ENCODE measurements at places on chromosomes 6 and 20. TPM values are rescaled to one million over a fixed set of nuclear protein-coding genes. Genes with fewer than 3 reads are reported as not detected.

- DNase-seq = no peak
Observed at GRCh38 chr20:24382331-24382730, 87.1 kb upstream of the SYNDIG1 start.

GRCh38 chr20:9808166-9808565, 30.7 kb downstream of the PAK5 start:
- DNase-seq = no peak

DNA sequence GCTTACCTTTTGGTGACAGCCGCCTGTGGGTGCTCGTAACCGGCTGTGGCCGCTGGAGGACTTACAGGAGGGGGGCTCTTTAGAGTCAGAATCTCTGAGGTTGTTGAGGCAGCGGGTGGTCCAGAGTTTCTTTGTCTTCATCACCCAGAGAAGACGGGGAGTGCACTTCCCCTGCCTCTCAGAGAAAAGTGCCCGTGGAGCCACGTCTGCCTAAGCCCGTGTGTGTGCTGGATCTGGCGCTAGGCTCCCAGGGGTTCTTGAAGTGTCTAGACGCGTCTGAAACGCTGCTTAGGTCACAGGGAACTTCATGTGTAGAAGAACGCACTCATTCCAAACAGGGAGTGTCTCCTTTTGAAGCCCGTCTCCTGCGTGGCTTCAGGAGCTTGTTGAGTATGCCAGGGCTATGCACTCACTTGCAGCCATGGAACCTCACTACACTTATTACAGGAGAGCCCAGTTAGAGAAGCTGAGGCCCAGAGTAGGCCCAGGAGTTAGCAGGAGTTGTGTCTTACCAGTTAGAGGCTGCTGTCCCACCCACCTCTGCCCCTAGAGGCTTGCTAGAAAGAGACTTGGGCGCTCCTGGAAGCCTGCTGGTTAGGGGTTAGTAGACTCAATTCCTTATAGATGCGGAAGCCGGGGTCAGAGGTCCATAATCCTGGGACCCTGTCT, 1.3 kb downstream of the LSM14B start:
- DNase-seq = no peak

- no peak for DNase-seq
Observed at GRCh38 chr6:90811596-90812226, 224.8 kb upstream of the MAP3K7 start.

GRCh38 chr6:170023620-170024521, 267.0 kb downstream of the DLL1 start:
- DNase-seq = no peak

DNA sequence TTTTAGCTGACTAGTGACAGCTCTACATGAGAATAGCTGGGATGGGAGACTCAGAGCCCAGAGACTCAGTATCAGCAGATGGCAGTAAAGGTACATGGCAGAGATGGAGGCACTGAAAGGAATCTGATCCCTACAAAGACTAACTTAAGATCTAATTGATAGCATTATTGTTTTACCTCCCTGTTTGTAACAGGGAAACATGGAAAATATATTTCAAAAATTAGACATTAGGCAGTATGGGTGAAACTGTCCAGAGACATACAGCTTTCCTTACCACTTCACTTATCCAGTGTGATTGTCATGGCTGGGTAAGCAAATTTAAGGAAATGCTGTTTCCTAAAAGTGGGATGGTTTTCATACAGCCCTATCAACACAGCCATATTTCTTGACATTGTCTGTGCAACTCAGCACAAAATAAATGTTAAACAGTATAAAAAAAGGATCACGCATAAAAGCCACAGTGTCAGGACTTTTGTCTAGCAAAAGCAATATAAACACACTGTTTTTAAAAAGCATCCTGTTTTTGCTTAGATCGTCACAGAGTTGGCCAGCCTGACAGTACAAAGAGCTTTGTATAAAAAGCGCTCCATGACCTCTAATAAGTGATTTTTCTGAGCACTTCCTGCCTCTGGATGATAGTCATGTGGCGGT, 376.9 kb downstream of the PHF3 start:
- DNase-seq = no peak

DNA sequence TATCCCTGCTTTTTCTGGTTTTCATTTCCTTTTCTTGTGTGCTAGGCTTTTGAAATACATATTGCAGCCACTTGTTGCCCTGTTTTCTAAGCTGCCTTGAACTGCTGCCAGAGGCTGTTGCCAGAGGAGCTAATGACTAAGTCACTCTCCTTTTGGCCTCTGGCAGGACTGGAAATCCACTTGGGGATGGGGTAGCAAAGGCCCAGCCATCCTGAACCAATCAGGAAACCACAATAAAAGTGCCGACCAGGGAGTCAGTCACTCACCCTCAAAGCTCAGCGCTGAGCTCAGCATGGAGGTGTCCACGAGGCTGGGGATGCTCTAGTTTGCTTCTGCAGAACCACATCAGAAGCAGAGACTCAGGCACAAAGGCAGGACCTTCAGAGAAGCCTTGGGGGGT, 813.0 kb downstream of the DHX35 start:
- no peak for DNase-seq

- DNase-seq = no peak
Observed at GRCh38 chr20:6940048-6940447, 172.6 kb downstream of the BMP2 start.

DNA sequence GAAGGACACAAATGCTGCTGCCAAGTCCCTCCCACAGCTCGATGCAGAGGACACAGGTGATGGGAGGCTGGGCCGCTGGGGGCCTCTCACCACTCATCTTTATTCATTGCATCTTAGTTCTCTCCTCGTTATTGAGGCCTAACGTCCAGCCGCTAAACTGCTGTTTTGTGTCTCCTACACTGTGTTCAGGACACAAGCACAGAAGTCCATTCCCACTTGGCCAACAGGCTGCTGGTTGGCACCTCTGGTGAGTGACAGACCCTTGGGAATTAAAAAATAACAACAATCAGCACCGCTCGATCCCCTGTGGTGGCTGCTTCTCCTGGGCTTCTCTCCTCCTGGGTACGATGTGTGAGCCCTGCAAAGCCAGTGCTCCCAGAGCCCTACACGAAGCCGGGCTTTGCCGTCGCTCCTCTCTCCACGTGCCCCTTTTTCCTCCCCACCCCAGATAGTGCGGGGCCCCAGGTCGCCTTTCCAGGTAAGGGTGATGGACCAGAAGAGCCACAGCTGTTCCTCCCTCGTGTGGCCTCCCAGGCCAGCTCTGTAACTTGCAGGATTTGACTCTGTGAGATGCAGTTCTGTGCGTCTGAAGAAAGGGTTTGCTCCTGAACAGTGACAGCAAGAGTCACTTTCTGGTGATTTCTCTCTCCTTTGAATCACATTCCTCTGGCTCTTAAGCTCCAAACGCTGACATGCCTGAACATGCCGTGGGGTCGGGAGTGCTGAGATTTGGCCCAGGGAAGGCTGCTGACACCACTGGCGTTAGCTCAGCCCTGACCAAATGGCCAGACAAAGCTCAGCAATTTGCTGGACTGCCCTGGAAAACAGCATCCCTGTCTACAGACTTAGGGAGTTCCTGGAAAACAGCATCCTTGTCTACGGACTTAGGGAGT, 59.3 kb downstream of the DLL1 start:
- no peak for DNase-seq

DNA sequence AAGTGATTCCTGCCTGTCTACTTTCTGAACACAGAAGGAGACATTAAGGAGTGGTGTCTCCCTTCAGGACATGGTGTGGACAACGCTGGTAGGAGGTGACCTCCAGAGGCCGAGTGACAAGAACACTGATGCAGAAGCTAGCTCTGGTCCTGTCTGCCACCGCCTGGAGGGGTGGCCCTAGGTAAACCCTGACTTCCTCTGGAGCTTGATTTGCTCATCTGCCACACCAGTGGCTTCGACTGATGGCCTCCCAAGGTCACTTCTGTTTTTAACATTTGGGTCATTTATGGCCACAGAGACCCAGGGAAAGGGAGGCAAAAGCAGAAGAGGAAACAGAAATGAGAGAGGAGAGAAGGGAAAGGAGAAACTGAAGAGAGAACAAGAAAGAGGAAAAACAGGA, 49.4 kb upstream of the SLC22A23 start:
- no peak for DNase-seq

- DNase-seq = no peak
Observed at GRCh38 chr6:39769012-39769411, 23.2 kb upstream of the DAAM2 start.

DNA sequence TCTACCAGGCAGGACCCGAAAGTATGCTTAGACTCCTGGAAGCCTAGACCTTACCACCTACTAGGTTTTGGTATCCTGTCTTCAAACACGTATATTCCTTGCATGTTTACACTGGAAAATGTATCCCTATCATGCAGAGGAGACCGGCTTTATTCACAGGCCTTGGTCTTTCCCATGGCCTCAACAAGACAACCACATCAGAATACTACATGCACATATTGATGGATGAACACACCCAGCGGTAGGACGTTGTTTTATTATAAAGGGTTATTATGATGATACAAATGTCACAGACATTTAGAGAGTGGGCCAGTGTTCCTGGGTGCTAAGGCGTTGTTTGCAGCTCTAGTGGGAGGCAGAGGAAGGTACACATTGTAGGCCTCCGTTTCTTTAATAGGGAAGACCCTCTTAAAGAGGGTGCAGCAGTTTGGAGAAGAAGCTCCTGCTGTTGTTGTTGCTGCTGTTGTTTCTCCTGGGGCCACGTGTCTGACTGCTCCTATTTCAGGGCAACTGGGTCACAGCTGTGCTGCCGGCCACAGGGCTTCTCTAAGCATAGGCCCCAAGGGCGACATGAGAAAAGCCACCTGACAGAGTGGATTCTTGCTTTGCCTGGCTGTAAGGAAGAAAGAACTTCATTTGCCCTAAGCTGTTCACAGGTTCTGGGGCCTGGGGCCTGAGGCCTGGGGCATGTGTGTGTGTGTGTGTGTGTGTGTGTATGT, 98.3 kb upstream of the SASH1 start:
- DNase-seq = no peak

Gene CAGE1
- total RNA-seq = 0.13 TPM

Gene GATA5
- total RNA-seq = 2.1 TPM

Measured in PC-9 (cell line).